ENCODE measurements at places on chromosomes 4 and X.

DNA sequence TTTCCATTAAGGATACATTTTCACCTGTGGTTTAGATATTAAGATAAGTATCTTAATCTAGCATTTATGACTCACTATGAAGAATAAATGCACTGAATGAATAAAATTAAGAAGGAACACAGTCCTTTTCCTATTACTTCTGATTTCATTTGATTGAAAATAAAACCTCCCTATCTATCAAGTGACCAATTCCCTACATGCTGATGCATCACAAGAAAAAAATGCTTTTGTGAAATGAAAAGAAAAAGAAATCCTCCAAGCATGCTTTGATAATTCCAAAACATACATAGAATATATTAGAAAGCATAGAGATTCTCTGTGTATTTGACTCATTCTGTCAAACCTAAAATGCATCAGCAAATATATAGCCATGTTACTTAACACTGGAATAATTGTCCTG lies 37.1 kb downstream of the PCDH10 start:
- DNase-seq, result no peak

GRCh38 chr4:81359207-81359606 lies 112.5 kb downstream of the RASGEF1B start:
- no peak for DNase-seq

GRCh38 chr4:38831653-38832052 lies 25.0 kb downstream of the TLR6 start:
- DNase-seq, result no peak

- no peak for DNase-seq
These were observed 246.4 kb downstream of the AFAP1 start for GRCh38 chr4:7693237-7693608.

GRCh38 chr4:104502471-104502870 lies 7.8 kb upstream of the CXXC4 start:
- DNase-seq, result no peak

DNA sequence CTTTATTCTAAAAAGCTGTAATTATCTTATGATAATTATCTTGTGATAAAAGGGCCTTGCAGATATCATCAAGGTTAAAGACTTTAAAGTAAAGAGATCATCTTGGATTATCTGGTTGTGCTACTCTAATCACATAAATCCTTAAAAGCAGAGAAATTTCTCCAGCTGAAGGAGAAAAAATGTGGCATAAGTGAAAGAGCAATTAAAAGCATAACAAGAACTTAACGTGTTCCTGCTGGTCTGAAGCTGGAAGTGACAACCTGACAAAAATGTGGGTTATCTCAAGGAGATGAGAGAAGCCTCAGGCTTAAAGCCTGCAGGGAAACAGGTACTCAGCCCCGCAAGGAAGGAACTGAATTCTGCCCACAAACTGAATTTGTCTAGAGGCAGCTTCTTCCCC lies 449.1 kb upstream of the NDST4 start:
- no peak for DNase-seq

DNA sequence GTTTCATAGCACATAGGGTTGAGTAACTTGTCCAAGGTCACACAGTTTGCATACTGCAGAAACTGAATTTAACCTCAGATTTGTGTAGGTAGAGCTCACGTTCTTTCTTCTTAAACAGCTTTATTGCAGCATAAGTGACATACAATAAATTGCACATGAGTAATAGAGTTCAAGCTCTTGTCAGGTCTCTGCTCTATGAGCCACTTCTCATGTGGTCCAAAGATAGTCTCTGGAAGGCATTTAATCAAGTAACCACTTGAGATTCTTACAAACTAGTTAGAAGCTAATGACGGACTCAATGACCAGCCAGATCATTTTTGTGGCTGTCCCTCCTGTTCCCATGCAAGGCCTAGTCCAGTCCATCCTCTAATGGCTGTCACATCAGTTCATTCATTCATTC lies 68.9 kb downstream of the MAOB start:
- DNase-seq, result no peak

- no peak for DNase-seq
These were observed 340.1 kb downstream of the GPAT3 start for GRCh38 chr4:83876047-83876446.

DNA sequence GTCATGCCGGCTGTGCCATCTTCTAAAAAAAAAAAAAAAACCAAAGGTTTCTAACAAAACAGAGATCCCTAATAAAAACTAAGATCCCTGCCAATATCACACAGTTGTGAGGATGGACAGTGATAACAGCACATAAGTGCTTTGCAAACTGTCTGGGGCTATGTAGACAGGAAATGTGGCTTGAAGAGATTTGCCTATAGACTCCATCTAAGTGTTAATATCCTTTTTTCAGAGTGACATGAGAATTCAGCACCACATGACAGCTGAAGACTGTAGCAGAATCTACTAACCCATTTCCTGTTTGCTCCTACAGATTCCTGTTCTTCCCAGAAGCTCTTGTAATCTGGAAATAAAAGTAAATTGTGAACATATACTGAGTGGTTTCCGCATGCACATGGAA lies 215.4 kb downstream of the KDR start:
- DNase-seq, result no peak

GRCh38 chr4:99832321-99832720 lies 15.7 kb downstream of the DAPP1 start:
- DNase-seq, result no peak

GRCh38 chr4:82773057-82773456 lies 25.5 kb downstream of the SCD5 start:
- no peak for DNase-seq

DNA sequence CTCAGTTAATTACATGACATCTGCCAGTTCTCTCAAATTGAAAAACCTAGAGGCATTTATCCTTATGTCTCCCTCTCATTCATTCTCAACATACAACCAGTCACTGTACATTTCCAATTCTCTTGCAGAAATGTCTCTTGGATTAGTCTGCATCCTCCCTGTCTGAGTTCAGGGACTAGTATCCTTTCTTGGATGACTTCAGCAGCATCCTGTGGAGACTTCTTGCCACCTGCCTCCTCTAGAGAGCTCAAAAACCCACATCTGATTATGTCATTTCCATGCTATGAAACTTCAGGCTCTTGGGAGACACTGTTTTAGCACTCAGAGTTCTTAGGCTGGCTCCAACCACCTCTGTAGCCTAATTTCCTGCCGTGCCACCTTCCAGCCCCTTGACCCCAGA lies 515.1 kb upstream of the DIPK2B start:
- no peak for DNase-seq

GRCh38 chr4:117678861-117679260 lies 355.4 kb upstream of the NDST3 start:
- DNase-seq, result no peak

GRCh38 chr4:177482367-177482766 lies 40.1 kb upstream of the AGA start:
- no peak for DNase-seq

- DNase-seq, result no peak
These were observed 3.5 kb upstream of the VMA21 start for GRCh38 chrX:151393514-151393913.

GRCh38 chr4:138562544-138562991 lies 320.4 kb upstream of the SLC7A11 start:
- DNase-seq, result no peak

DNA sequence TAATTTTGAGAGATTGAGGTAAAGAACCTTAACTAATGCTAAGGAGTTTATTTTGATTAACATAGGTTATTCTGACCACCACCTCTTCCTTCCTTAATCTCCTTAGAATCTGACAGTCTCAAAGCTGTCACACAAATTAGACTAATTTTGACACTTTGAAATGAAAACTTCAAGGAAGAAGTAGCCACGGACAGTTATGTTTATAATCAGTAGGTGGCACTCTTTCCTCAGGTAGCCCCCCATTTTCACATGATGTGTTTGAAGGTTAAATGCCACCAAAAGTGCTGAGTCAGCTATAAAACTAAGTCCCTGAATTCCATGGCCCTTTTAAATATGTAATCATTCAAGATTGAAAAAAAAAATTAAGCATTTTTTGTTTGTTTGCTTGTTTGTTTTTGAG lies 22.4 kb downstream of the TMEM33 start:
- peak; percentile 63 for DNase-seq

- no peak for DNase-seq
These were observed 308.4 kb upstream of the DIAPH2 start for GRCh38 chrX:96376266-96376665.

DNA sequence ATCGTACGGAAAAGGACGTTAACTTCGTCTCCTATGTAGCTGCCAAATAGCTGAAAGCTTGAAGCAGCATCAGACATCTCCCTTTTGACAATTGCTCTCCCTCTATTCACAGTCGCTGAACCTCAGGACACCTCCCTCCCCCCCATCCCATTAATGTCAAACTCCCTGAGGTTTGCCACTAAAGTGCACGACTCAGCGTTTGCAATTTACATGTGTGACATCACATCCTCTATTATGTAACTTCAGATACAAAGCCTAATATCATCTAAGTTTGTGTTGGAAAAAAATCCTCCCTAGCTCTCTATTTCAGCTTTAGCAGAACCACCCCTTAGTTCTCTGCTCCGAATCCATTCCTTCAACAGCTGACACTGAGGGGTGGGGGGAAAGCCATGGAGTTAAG lies 5.5 kb upstream of the NR3C2 start:
- no peak for DNase-seq

GRCh38 chrX:144722307-144722706 lies 525.0 kb upstream of the SPANXN1 start:
- no peak for DNase-seq

GRCh38 chrX:151396042-151396824 lies 773 bp upstream of the VMA21 start:
- no peak for DNase-seq

GRCh38 chr4:119774840-119775239 lies 146.2 kb upstream of the PDE5A start:
- no peak for DNase-seq

DNA sequence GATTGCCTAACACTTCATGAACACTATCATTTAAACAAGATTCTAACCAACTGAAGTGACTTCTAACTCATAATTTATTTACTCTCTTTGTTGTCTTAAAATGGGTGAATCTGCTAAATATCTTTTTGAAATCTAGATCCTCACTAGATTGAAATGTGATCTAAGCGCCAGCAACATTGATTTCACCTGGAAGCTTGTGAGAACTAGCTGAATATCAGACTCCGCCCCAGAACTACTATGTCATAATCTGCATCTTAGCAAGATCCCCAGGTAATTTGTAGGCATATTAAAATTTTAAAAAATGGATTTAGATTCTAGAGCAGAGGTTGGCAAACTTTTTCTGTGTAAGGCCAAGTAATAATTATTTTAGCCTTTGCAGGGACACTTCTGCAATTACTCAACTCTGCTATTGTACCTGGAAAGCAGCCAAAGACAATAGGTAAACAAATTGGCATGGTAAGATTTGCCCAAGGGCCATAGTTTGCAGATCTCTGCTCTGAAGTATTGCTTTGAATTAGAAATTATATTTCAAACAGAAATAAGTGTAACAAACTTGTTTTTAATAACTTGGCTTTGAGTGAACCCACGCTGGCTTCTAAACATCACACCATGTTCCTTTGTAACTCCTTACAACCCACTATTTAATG lies 121.5 kb downstream of the REELD1 start:
- no peak for DNase-seq

DNA sequence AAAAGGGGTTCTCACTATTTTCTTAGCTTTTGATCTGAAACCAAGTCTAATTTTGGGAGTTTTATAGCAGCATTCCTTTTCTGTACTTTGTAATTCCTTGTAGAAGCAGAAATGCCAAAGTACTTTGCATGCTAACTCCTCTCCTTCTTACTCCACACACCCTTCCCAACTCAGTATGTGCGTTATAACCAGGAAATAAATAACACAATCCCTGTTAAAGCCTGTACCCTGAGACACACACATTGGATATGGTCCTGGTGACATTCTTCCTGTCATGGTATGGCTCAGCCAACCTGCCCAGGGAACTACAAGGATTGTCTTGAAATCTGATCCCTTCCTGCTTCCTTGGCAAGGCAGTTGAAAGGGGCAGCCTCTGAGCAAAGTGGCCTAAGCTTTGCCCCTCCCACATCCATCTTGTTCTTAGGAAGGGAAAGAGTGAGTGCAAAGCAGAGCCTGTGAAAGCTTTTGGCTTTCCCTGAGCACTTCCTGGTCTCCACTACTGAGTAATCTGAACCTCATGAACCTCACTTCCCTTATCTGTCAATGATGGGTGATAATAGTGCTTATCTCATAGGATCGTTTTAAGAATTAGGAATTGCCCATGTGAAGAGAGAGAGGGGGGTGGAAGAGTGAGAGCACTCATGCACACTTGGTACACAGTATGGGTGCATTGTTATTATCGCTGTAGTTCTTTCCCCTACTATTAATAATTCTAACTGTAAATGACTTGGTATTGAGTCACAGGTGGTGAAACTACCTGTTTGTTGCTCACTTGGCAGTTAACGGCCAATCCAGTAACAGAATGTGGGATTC lies 109.3 kb downstream of the AFF2 start:
- DNase-seq, result no peak

- no peak for DNase-seq
These were observed 59.5 kb downstream of the SLC39A8 start for GRCh38 chr4:102285831-102286230.

DNA sequence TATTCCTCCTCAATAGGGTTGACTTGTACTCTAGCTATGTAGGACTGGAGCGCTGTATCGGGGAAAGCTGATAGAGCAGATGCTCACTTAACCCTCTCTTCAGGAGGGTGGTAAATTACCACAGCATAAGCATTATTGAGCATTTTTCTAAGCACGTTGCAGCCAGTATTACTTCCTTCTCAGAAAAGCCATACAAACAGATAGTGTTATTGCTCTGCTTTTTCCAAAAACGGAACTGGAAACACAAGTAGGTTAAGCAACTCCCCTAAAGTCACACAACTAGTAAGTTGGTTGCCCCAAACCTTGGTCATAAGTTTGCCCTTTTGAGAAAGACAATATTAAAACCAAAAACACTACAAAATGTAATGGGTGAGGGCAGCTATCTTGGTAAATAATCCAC lies 73.9 kb downstream of the REELD1 start:
- no peak for DNase-seq

- DNase-seq, result no peak
These were observed 1.9 kb downstream of the IRS4 start for GRCh38 chrX:108734426-108734825.

DNA sequence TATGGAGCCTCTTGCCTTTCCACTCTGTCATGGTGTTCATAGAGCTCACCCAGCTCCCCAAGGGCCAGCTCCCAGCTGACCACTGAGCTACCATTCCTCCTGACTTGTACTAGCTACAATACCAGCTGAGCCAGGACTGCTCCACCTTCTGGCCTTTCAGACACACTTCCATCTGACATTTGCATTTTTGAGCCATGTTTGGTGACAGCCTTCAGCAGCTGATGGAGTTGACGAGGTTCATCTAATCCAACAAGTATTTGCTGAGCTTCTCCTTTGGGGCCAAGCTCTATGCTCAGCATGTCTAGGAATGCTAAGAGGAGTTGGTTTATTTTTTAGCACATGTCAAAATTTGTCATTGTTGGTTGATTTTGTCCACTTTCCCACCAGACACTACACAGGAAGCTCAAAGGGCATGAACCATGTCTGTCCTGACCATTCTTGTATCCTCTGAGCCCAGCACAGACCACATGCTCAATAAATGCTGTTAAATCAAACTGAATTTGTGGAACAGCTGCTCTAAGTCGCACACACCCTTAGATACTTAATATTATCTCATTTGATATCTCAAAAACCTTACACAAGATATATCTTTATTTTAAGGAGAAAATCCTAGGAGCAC lies 142.6 kb upstream of the PPARGC1A start:
- DNase-seq, result peak; percentile 3

GRCh38 chr4:184453365-184454160 lies 20.8 kb downstream of the IRF2 start:
- DNase-seq, result no peak

- no peak for DNase-seq
These were observed 70.6 kb downstream of the TNIP2 start for GRCh38 chr4:2685541-2685940.

All from K562 (cell line).